Activated T-cell treated with anti-CD3 and anti-CD28 coated beads for 24 hours (primary cell): ENCODE measurements at places on chromosomes 12 and 14.

DNA sequence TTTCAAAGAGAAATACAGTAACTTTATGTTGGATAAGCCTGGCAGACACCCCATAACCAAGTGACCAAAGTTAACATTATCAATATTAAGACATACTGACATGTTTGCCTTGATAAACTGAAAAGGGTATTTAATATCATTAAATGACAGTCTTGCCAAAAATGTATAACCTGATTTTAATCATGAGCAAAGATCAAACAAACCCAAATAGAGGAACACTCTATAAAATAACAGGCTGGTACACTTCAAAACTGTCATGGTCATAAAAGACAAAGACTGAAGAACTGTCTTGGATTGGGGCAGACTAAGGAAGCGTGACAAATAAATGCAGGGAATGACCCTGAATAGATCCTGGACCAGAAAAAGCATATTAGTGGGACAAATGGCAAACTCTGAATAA lies 64.0 kb downstream of the AKAP6 start:
- no peak for DNase-seq

DNA sequence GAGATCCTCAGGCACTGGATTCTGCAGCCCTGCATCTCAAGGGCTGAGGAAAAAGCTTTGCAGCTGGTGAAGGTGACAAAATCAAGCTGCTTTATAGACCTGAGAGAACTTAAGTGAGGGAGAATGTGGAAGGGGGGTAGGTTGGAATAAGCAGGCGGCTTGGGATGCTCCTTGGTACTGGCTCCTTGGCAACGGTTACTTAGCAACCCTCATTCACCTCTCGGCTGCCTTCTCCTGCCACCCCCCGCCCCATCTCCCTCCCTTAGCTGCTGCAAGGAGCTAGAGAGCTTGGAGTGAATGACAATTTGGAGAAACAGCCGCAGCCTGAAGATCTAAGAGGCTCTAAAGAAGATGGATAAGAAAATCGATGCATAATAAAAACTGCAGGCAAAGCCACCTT lies 44.1 kb upstream of the CISTR start:
- DNase-seq: no peak

DNA sequence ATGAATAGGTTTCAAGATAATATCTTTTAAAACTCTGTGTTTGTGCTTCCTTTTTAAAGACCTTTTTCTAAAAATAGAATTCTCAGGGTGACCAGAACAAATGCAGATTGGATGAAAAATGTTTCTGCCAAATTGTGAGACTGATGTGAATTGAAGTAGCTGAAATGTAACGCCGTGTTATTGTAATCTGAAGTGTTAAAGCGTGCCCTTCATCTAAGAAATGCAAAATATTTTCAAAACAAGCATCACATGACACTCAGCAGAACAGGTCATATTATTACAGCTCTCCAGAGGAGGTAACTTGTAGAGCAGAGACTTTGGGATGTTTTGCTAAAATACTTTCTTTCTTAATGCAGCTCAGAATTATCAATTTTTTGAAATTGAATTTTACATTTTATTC lies 90.0 kb upstream of the PLEKHA5 start:
- no peak for DNase-seq

DNA sequence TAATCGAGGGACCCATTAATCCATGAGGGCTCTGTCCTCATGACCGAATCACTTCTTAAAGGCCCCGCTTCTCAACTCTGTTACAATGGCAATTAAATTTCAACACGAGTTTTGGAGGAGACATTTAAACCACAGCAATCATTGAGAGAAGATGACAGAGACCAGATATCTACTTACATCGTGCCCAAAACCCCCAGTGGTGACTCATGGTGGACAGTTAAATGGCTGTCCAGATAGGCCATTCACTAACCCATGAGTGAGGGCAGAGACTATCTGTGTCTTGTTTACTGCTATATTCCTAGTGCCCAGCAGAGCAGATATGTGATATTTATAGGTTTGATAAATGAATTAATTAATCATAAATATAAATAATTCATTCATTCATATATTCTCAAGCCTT lies 20.0 kb upstream of the FLVCR2 start:
- no peak for DNase-seq
